ENCODE measurements at places on chromosomes 2 and 18.

- DNase-seq, result no peak
These were observed 7.3 kb downstream of the TEX261 start for GRCh38 chr2:70987386-70987785.

DNA sequence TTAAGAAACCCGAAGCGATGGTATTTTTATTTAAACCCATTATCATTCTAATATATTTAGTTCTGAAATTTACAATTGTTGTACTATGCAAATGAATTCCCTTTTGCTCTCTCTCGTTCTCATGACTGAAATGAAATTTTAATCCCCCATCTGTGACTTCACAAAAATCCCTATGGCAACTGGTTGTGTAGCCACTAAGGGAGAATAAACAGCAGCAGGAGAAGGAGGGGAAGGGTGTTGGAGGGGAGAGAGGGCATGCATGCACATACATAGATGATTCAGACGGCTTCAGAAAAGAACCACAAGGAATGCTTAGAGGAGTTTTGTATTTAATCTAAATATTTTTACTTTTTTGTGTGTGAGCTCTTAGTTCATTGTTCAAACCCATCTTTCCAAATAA lies 36.8 kb downstream of the CPS1 start:
- DNase-seq, result no peak

DNA sequence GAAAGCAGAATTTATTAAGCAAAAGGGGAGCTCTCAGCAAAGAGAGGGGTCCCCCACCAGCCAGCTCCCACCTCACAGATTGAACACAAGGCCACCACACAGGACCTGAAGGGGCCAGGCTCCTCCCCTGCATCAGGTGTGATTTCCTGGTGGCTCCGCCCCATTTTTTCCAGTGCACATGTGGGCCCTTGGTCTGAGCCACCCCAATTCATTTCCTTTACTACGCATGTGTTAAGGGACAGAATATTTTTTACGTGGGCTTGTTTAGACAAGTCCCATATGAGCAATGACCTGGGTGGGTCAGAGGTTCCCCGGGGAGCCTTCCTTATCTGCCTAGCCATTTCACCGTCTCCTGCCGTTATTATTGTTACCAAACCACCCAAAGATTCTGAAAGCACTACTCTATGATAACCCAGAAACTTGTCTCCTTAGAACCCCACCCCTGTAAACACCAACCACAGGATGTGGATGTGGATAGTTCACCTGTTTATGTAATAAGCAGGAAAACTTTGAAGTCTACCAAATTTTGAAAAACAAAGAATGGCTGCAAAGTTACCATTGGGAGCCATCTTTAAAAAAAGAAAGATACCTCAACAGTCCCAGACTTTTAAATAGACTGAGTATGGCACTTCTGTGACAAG lies 191.7 kb downstream of the CD226 start:
- DNase-seq, result no peak

GRCh38 chr2:215437614-215438013 lies 1.7 kb upstream of the FN1 start:
- no peak for DNase-seq

DNA sequence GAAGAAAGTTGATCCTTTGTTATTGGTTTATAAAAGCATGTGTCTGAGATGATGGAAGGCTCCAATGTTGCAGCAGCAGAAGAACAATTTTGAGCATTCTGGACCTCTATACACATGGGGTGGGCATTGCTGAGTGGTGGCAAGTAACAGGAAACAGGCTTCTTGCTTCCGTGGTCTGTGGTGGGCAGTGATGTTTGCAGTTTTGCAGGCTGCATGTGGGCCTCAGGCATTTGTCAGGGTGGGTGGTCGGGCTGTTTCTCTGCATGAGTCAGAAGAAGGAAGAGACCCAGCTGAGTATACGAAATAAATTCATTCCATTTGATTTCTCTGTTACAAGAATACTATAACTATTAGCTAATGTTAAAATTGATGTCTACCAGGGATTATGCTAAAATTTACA lies 239.5 kb upstream of the COL3A1 start:
- DNase-seq, result no peak

DNA sequence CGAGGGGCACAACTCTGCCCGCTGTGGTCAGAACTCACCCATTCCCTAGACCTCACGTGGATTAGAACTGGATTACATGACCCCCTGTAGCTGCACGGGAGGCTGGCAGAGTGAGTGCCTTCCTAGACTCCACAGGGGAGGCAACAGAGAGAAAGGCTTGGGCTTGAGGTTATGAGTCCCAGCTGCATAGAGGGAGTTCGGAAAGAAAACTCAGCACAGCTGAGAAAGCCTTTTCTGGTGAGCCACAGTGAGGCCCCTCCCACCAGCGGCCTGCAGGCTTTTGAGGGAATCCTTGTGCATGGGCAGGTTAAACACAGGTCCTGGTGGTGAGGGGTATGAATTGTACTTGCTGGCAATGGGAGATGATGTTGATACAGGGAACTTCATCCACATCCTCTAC lies 217.3 kb downstream of the FHOD3 start:
- DNase-seq, result no peak

DNA sequence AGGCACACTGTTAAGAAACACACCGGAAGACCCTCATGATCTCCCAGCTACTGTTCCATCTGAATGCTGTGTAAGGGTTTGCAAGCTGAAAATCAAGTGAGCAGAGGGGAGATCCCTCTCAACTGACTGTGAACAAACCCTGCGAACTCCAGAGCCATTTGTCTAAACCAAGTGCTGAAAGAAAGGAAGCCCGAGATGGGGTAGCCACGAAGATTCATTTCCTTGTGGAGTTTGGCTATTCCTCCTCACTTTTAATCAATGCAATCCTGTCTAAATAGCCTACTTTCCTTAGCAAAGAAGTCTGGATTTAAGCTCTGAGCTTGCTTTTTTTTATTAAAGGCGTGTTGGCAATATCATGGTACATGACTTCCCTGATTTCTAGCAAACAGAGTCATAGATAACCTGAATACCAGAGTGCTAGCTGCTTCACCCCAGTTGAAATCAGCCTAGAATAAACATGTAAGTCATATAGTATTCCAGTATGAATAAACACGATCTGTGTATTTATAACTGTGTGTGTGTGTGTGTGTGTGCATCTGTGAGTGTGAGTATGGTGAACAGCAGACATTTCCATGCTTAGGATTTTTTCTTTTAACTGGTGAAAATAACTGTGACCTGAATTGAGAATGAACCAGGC lies 365.2 kb downstream of the ZNF521 start:
- no peak for DNase-seq

GRCh38 chr2:190540048-190540447 lies 5.5 kb upstream of the NEMP2 start:
- DNase-seq, result no peak

GRCh38 chr2:104889960-104890684 lies 36.2 kb downstream of the POU3F3 start:
- DNase-seq, result no peak

GRCh38 chr2:45840481-45840880 lies 189.0 kb downstream of the PRKCE start:
- no peak for DNase-seq

GRCh38 chr18:75075429-75075841 lies 133.5 kb downstream of the PTGR3 start:
- no peak for DNase-seq

DNA sequence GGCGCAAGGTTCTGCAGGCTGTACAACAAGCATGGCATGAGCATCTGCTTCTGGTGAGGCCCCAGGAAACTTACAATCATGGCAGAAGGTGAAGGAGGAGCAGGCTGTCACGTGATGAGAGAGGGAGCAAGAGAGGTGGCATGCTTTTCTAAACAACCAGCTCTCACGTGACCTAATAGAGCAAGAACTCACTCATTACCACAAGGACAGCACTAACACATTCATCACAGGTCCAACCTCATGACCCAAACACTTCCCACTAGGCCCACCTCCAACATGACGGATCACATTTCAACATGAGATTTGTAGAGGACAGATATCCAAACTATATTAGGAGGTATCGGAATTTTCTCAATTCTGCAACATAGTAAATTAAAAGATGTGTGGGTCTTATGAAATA lies 108.8 kb upstream of the DLX2 start:
- DNase-seq, result no peak

- DNase-seq, result peak; percentile 5
These were observed 301.8 kb upstream of the ID2 start for GRCh38 chr2:8380026-8380425.

DNA sequence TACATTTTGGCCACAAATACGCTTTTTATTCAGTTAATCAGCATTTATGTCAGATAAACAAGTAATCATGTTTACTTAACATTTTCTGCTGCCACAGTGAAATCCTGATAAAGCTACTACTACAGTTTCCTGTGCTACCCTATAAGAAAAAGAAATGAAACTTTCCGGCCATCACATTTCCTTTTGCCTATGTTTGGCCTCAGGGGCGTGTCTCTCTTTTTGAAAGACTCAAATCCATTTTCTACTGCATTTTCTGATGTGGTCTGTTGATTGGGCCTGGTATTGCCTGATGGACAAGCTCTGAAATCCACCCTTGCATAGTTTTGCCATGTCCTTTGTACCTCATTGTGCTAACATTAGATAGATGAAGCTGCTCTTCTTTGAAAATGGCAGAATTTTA lies 152.6 kb downstream of the AGPS start:
- DNase-seq, result no peak

GRCh38 chr18:961644-962355 lies 57.1 kb downstream of the ADCYAP1 start:
- DNase-seq, result no peak

DNA sequence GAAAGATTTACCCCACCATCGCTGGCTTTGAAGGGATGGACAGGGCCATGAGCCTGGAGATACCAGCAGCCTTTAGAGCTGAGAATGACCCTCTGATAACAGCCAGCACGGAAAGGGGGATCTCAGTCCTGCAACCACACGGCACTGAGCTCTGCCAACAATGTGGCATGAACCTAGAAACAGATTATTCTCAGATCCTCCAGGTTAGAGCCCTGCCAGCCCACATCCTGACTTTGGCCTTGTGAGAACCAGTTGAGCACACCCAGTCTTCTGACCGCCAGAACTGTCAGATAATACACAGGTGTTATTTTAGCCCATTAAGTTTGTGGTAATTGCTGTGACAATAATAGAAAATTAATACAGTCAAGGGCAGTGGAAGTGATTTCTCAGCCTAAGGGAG lies 9.4 kb upstream of the GNLY start:
- DNase-seq, result no peak

- DNase-seq, result no peak
These were observed 253.1 kb upstream of the NXPH2 start for GRCh38 chr2:139033300-139033699.

DNA sequence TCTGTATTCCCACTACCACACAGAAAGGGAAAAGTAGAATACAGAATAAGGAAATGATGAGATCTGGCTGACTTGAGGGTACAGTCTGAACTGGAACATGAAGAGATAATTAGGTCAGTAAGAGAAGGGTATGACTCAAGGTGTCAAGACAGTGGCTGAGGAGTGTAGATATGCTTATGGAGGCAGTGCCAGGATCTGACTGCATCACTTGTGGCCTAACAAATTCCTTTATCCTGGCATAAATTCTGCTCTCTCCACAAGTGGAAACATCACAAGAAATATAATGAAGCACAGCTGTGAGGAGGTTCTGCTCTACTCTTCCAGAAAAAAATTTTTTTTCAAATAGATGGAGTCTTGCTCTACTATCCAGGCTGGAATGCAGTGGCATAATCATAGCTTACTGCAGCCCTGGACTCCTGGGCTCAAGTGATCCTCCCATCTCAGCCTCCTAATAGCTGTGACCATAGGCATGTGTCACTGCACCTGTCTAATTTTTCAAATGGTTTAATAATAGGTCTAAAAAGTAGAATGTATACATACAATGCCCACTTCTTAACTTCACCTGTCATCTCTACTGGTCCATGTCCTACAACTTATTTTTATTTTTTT lies 85.3 kb downstream of the C2orf74 start:
- no peak for DNase-seq

GRCh38 chr18:25587545-25587944 lies 235.6 kb upstream of the ZNF521 start:
- DNase-seq, result no peak

DNA sequence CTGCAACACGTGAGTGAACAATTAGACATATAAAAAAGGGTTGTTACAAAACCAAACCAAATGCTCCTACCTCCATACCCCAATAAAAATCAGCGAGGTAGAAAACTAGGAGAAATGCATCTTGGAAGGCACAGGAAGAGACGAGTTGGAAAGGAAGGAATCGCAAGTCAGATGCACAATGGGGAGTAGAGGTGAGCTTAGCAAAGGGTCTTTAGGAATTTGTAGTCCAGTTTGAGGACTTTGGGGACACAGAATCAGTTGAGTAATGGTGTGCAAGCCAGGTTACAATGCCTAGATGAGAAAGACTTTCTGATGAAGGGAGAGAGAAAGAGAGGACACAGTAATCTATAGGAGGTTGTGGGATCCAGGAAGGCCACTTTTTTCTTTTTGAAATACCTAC lies 35.7 kb downstream of the XRCC5 start:
- DNase-seq, result no peak

DNA sequence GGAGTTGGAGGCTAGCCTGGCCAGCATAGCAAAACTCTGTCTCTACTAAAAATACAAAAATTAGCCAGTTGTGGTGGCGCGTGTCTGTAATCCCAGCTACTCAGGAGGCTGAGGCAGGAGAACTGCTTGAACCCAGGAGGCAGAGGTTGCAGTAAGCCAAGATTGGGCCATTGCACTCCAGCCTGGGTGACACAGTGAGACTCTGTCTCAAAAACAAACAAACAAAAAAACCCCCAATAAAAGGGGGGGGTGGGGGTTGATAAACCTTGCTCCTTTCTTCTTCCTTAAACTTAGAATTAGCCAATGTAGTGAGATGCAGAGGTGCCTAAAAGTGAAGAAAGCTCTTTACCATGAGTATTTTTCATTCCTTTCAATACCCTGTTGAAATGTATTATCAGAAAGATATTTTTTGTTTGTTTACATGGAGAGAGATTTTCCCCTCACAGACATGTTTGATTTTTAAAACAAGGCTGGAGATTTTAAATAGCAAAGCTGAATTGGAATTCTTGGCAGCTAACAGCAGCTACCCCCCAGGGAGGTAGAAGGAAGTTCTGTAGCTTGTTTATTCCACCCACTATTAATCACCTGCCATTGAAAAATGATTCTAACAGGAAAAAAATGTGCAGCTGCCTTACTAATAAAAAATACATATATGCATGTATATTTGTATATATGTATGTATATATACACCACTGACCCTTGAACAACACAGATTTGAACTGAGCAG lies 48.6 kb downstream of the GYPC start:
- DNase-seq, result no peak

DNA sequence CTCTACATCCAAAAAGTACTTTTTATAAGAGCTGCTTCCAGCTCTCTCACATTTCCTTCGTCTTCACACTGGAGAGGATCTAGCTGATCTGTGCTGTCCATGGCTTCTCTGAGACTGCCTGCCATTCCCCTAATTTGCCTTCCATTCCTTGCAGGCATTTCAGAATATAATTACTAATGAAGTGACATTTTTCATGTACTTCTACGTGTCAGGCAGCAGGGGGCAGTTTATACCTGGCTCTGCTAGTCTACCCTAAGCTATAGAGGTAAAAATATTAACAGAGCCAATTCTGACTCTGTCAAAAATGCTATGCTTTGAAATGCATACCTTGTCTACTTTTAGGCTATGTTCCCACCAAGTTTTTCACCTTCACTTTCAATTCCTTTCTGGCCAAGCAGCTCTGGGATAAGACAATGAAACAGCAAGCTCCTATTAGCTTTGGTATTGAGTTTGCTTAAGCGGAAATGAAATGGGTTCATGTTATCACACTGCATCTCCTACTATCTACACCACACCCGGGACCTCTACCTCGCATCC lies 81.9 kb downstream of the MEP1B start:
- DNase-seq, result no peak
